ENCODE measurements at places on chromosomes 3 and 15.

- no peak for DNase-seq
These were observed 36.7 kb upstream of the PLCL2 start for GRCh38 chr3:16848007-16848406.

DNA sequence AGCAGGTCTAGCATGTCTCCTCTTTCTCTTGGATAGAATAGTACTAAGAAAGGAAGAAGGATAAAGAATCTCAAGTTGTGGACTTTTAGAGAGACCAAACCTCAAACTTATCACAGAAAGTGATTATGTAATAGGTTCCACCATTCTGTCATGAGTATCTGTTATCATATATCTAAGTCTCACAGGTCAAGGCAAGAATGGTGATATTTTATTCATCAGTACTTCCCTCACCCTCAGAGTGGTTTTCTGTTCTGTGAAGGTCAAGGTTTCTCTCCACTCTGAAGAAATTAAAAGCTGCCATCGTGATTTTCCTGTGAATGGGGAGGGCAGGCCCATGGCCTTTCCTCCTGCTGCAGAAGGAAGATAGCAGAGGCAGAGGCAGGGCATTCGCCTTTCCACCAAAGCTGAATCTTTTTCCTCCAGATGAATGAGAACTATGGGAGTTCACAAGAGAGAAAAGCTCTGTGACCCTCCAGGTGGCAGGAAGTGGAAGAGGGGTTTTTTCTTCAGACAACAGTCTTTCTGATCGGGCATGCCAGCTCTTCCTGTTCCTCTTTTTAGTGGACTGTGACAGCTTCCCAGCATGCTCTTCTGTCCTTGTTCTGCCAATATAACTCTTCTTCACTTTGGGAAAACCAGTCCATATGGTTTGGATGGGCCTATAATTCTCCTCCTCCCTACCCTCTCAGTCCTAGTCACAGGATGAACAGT is 37.1 kb upstream of the CCK start:
- no peak for DNase-seq

DNA sequence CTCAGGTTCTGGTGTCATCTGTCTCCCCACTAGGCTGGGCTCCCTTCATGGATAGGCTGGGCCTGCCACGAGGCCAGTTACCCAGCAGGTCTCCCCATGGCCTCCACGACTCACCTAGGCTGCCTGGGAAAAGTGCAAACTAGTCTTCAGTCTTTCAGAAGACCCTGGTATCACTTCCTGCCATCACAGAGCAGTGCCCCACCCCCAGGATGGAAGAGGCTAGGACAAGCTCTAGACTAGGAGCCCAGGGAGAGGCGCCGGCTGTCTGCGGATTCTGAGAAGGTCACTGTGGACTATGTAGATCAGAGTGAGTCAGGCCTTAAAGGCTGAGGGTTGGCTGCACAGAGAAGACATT is 63.7 kb downstream of the CORO2B start:
- peak; percentile 44 for DNase-seq

DNA sequence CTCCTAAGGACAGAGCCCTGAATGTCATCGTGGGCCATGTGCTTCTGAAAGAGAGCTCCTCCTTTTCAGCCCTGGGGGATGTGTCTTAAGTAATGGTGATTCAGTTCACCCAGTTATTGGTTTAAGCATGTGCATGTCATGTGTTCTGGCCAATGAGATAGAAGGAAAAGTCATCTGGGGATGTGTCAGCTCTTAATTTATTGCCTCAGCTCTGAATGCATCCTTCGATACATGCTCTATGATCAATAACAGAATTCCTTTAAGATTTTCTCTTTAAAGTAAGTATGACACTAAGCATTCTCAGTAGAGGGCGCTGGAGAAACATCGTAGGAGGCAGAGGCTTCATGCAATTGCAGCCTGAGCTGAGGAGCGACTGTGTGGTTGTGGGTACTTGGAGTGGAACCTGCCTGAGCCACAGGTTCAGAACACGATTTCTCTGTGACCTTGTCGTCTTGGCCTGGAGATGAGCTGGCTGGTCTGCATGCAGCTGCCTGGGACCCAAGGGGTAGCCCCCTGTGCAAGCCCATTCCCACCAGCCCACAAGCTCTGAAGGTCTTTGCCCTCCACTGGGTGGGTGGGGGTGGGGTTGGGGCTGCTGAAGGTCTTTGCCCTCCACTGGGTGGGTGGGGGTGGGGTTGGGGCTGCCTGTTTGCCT is 69.5 kb downstream of the C3orf38 start:
- peak; percentile 16 for DNase-seq

DNA sequence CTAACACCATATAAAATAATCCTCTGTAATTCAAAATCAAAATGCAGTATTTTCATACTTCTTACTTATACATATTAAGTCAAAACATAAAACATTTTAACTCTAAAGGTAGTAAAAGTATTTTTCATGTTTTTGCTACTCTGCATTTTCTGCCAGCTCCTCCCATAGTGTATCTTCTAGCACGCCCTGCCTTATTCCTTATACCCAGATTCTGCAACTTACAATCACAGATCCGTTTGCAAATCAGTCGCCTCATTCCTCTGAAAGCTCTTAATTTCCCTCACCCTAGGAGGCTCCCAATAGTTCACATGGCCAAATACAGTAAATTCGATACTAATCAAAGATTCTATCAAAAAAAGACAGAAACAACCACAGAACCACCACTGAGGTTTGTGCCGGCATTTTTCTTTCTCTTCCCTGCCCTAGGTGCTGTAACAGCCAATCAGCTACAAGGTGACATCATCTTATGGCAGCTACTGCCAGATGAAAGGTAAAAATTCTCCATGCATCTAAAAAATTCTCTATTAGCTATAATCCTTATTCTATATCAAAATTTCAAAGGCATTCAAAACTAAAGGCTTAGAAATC is 72.9 kb downstream of the CLASP2 start:
- DNase-seq, result peak; percentile 45

DNA sequence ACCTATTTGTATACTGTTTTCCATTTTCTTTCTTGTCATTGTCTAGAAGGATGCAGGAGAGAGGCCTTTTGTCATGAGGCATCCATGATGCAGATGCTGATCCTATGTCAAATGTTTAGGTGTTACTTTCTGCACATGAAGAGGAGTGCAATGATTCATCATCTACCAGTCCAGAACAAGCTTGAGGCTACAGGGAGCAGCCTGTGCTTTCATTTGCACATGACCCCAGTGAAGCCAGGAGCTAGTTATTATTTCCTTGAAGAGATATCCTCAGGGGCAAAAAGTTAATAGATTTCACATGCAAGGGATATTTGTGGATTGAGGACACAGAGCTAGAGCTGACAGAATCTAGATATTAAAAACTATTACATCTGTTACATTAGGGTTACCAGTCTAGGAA is 204.4 kb upstream of the TGFBR2 start:
- peak; percentile 49 for DNase-seq

DNA sequence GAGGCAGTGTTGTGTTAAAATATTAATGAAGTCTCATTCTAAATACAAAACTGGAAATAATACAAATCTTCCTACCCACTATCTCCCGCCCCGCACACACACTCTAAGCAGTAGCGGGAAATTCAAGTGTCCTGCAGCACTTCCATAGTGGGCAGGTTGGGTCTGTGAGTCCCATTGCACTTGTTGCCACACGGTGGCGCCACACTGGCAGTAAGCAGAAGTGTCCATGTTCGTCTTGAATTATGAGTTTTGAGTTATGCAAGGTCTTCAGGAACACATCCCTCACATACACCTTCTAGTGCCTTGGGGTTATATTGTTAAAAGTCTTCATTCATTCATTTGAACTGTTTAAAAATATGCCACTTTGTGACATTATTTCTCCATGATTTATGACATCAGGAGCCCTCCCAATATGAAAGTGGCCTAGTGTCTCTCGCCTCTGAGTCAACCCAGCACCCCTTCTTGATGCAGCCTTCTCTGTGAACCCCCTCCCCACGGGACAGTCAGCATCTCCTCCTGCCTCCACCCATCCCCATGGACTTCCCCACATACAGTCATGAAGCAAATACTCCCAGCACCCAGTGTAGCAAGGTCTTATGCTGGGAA is 17.6 kb upstream of the CCDC174 start:
- DNase-seq, result peak; percentile 39
